ENCODE measurements at places on chromosomes 5 and 9. TPM values are rescaled to one million over a fixed set of nuclear protein-coding genes. Genes with fewer than 3 reads are reported as not detected.
A peak's percentile ranks its signal among the peaks of the same experiment; 100 is the strongest.

DNA sequence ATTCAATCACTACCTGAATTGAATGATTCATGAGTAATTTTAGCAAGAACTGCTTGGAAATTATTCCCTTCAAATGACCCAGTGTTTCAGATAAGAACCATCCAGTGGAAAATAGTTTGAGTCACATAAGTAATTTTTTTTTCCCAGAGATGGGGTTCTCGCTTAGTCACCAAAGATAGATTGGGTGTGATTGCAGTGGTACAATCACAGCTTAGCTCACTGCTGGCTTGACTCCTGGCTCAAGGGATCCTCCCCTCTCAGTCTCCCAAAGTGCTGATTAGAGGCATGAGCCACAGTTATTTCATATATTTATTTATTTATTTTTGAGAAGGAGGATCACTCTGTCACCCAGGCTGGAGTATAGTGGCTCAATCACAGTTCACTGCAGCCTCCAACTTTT is 574.5 kb upstream of the ARRDC3 start:
- H3K36me3 ChIP-seq, result no peaks in the 10 kb centered on the region
- H3K27me3 ChIP-seq, result no peaks in the 10 kb centered on the region
- DNase-seq, result no peak
- no peak overlapping the region for H3K27ac ChIP-seq
- H3K4me1 ChIP-seq, result no peaks in the 10 kb centered on the region

- no peak overlapping the region for H3K27ac ChIP-seq
- DNase-seq, result no peak
- peaks cover 2% of the 10 kb centered on the region for H3K36me3 ChIP-seq
- no peaks in the 10 kb centered on the region for H3K4me1 ChIP-seq
Observed at GRCh38 chr5:43150075-43150474, 29.4 kb downstream of the ZNF131 start.

- no peaks in the 10 kb centered on the region for H3K36me3 ChIP-seq
- no peak for DNase-seq
- H3K4me3 ChIP-seq, result no peak overlapping the region
- no peaks in the 10 kb centered on the region for H3K4me1 ChIP-seq
- H3K27ac ChIP-seq, result no peak overlapping the region
Observed at GRCh38 chr5:30040488-30041118, 1152.9 kb upstream of the CDH6 start.

GRCh38 chr9:129058965-129059795 is 21.7 kb upstream of the DOLPP1 start:
- no peak for DNase-seq
- H3K27ac ChIP-seq, result no peak overlapping the region
- H3K4me1 ChIP-seq, result peaks cover 2% of the 10 kb centered on the region
- peaks cover 10% of the 10 kb centered on the region for H3K36me3 ChIP-seq

- H3K27ac ChIP-seq, result no peak overlapping the region
- no peaks in the 10 kb centered on the region for H3K27me3 ChIP-seq
- H3K4me3 ChIP-seq, result no peak overlapping the region
- no peak for DNase-seq
Observed at GRCh38 chr5:7412409-7412808, 16.5 kb downstream of the ADCY2 start.

- H3K36me3 ChIP-seq, result no peaks in the 10 kb centered on the region
- H3K4me3 ChIP-seq, result no peak overlapping the region
- no peak overlapping the region for H3K27ac ChIP-seq
- H3K4me1 ChIP-seq, result no peaks in the 10 kb centered on the region
- no peaks in the 10 kb centered on the region for H3K27me3 ChIP-seq
Observed at GRCh38 chr9:68750786-68751185, 45.7 kb downstream of the PIP5K1B start.

DNA sequence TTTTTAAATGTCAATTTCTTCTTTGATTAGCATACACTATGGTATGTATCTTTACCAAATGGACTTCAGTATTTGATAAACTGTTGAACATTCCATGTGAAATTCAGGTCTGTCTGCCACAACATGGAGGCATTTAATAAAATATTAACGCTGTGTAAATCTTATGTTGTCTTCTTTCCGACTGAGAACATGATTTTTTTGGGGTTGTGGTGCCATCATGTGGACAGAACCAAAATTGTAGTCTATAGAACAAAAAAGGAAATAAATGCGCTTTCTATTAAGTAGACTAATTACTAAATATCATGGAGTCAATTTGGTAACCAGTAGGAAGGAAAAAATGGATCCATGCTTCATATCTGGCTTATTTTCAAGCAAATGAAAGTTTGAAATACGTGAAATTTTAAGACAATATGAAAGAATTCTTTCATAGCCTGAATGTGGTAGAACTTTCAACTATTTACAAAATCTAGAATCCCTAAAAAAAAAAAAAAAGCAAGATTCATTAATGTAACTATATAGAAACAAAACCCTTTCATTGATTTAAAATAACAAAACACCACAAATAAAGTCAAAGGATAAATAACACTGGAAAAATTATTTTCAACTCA is 2.8 kb upstream of the PLK2 start:
- H3K4me1 ChIP-seq, result peaks cover 14% of the 10 kb centered on the region
- H3K27ac ChIP-seq, result peak overlapping the region; percentile 99
- no peak overlapping the region for H3K4me3 ChIP-seq
- peaks cover under 1% of the 10 kb centered on the region for H3K36me3 ChIP-seq
- peak; percentile 39 for DNase-seq

- no peaks in the 10 kb centered on the region for H3K27me3 ChIP-seq
- no peak for DNase-seq
- no peaks in the 10 kb centered on the region for H3K4me1 ChIP-seq
- H3K4me3 ChIP-seq, result no peak overlapping the region
- peaks cover 17% of the 10 kb centered on the region for H3K36me3 ChIP-seq
Observed at GRCh38 chr5:138824516-138824915, 50.6 kb downstream of the LRRTM2 start.

DNA sequence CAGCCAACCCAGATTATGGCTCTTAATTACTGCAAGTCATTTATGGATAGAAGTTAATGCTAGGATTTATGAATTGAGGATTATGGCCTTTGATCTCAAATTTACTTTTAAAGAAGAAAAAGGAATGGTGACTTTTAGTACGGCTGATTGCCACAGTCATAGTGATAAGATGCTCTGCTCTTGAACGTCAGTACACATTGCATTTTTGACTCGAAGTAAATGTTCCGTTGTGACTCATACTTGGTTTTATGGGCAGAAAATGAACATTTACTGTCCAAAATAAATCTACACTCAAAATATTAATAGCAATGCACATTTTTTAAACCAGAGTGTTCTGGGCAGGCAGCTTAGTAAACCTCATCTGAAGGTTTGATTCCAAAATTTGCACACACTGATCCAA is 830 bp downstream of the ADAMTSL1 start:
- no peaks in the 10 kb centered on the region for H3K4me1 ChIP-seq
- no peak overlapping the region for H3K4me3 ChIP-seq
- H3K27me3 ChIP-seq, result no peaks in the 10 kb centered on the region
- no peaks in the 10 kb centered on the region for H3K36me3 ChIP-seq
- DNase-seq, result no peak
- no peak overlapping the region for H3K27ac ChIP-seq

DNA sequence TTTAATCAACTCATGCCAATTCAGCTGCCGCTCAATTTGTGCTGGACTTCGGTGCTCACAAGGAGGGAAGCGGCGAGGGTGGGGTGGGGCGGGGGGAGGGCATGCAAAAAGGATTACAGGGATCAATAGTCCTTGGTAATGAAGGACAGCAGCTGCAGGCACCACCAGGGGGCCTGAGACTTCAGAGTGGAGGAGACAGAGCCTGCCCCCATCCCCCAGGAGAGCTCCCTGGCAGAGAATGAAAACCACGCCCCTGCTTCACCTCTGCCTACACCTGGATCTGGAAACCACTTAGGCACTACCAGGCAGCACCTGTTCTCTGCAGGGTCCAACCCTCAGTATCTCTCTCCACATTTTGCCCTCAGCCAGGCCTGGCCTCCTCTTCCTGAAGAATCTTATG is 155.6 kb downstream of the TRIM32 start:
- H3K36me3 ChIP-seq, result no peaks in the 10 kb centered on the region
- no peaks in the 10 kb centered on the region for H3K4me1 ChIP-seq
- no peaks in the 10 kb centered on the region for H3K27me3 ChIP-seq

GRCh38 chr5:69004676-69005075 is 89.1 kb upstream of the SLC30A5 start:
- H3K36me3 ChIP-seq, result no peaks in the 10 kb centered on the region
- DNase-seq, result no peak
- H3K27me3 ChIP-seq, result no peaks in the 10 kb centered on the region
- H3K27ac ChIP-seq, result no peak overlapping the region
- H3K4me3 ChIP-seq, result no peak overlapping the region
- H3K4me1 ChIP-seq, result no peaks in the 10 kb centered on the region

- no peak for DNase-seq
- no peaks in the 10 kb centered on the region for H3K36me3 ChIP-seq
- no peak overlapping the region for H3K27ac ChIP-seq
- H3K4me3 ChIP-seq, result no peak overlapping the region
Observed at GRCh38 chr5:77015938-77016569, 14.2 kb upstream of the AGGF1 start.

- H3K27me3 ChIP-seq, result no peaks in the 10 kb centered on the region
- DNase-seq, result no peak
- no peak overlapping the region for H3K27ac ChIP-seq
- H3K4me3 ChIP-seq, result no peak overlapping the region
- H3K36me3 ChIP-seq, result no peaks in the 10 kb centered on the region
- no peaks in the 10 kb centered on the region for H3K4me1 ChIP-seq
Observed at GRCh38 chr5:79932510-79933504, 58.3 kb downstream of the MTX3 start.

- no peak overlapping the region for H3K27ac ChIP-seq
- H3K27me3 ChIP-seq, result no peaks in the 10 kb centered on the region
- no peak for DNase-seq
- H3K36me3 ChIP-seq, result no peaks in the 10 kb centered on the region
- peaks cover 4% of the 10 kb centered on the region for H3K4me1 ChIP-seq
Observed at GRCh38 chr5:168481330-168481788, 4.9 kb upstream of the RARS1 start.

DNA sequence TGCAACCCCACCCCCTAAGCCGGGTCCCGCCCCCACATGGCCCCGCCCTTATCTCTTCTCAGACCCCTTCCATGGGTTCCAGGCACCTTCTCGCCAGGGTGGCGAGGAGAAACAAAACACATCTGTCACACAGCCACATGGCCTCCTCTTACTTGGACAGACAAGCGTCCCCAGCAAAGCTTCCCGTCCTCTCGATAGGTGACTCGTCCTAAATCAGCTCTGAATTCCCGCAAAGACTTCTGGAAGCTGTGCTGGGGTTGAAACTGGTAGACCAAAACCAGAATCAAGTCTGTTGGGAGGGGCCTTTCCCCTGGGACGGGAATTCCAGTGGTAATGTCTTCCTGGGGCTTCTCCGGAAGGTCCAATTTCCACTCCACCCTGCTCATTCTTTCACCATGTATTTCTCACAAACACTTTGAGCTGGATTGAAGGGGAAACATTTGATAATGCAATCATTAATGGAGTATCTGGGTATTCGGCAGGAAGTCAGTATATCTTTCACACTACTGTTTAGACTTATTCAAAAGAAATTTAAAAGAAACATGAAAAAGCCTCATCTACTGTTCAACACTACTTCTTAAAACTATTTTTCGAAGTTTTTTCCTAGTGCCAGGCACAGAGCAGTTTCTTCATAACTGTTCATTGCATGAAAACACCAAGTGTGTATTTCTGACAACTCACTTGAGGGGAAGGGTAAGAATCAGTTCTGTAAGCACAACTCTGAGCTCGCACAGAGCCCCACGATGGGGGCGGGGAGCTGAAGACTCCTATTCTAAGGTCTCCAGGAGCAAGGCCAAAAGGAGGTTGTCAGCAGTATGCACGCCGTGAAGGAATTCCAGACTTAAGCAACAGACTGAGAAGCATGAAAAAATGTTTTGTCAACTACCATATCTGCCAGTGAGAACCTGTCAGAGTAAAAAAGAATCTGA is 644 bp upstream of the CTNNAL1 start:
- peak overlapping the region; percentile 86 for H3K27ac ChIP-seq
- peaks cover 17% of the 10 kb centered on the region for H3K4me1 ChIP-seq
- H3K36me3 ChIP-seq, result no peaks in the 10 kb centered on the region
- H3K27me3 ChIP-seq, result no peaks in the 10 kb centered on the region
- DNase-seq, result no peak
- H3K4me3 ChIP-seq, result peak overlapping the region; percentile 56

GRCh38 chr5:111685969-111686368 is 71.0 kb downstream of the NREP start:
- H3K36me3 ChIP-seq, result no peaks in the 10 kb centered on the region
- H3K4me3 ChIP-seq, result no peak overlapping the region
- no peak overlapping the region for H3K27ac ChIP-seq
- no peaks in the 10 kb centered on the region for H3K27me3 ChIP-seq

- H3K4me1 ChIP-seq, result no peaks in the 10 kb centered on the region
- H3K27ac ChIP-seq, result peak overlapping the region; percentile 20
- H3K36me3 ChIP-seq, result no peaks in the 10 kb centered on the region
- H3K4me3 ChIP-seq, result no peak overlapping the region
Observed at GRCh38 chr5:88734983-88735382, 148.0 kb downstream of the MEF2C start.

- no peak overlapping the region for H3K27ac ChIP-seq
- no peak for DNase-seq
- H3K27me3 ChIP-seq, result no peaks in the 10 kb centered on the region
- H3K36me3 ChIP-seq, result no peaks in the 10 kb centered on the region
- no peak overlapping the region for H3K4me3 ChIP-seq
- H3K4me1 ChIP-seq, result no peaks in the 10 kb centered on the region
Observed at GRCh38 chr5:116456036-116456435, 118.6 kb downstream of the SEMA6A start.

Gene RASGRF2
- total RNA-seq, result 0.19 TPM

Gene ARL14EPL
- total RNA-seq, result not detected

Gene NPDC1
- 5.6 TPM for total RNA-seq

Gene SIL1
- 38.1 TPM for total RNA-seq

Gene TNFSF15
- 0.08 TPM for total RNA-seq

Gene TAF11L10
- total RNA-seq, result not detected

Gene DDX4
- not detected for total RNA-seq

Gene TMC1
- not detected for total RNA-seq

Gene C5orf24
- 21.5 TPM for total RNA-seq

Gene DAB2
- total RNA-seq, result 18.4 TPM

Gene TJP2
- 40.9 TPM for total RNA-seq

Gene GPR150
- total RNA-seq, result not detected

Gene FCN2
- 124 TPM for total RNA-seq

Gene FOXB2
- not detected for total RNA-seq

Gene DBH
- total RNA-seq, result 0.37 TPM

Gene SLC25A2
- total RNA-seq, result 0.42 TPM

Gene LECT2
- 93.8 TPM for total RNA-seq
